NCI-H345 (cell line): ENCODE measurements at places on chromosomes 16 and 17.
A peak's percentile ranks its signal among the peaks of the same experiment; 100 is the strongest.

GRCh38 chr16:26791169-26791568, 275.6 kb upstream of the C16orf82 start:
- no peak for DNase-seq

GRCh38 chr17:1123393-1123831, 56.4 kb downstream of the ABR start:
- peak; percentile 48 for DNase-seq

DNA sequence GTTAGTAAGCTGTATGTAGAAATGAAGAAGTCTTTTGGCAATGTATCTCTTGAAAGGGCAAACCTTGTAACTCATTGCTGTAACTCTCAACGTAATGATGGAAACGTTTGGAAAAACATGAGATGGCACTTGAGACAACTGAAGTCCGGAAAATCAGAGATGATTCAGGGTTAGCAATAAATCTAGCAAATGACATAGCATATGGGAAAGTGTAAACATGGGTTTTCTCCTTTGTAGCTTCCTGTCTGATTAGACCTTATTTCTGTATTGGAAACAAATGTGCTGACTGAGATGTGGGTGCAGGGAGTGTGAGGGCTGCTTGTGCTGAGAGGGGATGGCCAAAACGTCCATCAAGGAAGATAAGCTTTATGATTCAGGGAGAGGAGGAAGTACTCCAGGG, 110.7 kb upstream of the FAM20A start:
- no peak for DNase-seq

GRCh38 chr17:2897605-2898004, 101.4 kb downstream of the RAP1GAP2 start:
- DNase-seq: no peak

GRCh38 chr16:82580298-82580890, 46.4 kb upstream of the CDH13 start:
- DNase-seq: peak; percentile 33

GRCh38 chr17:41419716-41420115, 4.7 kb downstream of the KRT37 start:
- DNase-seq: no peak

- no peak for DNase-seq
These were observed 18.6 kb downstream of the CCL17 start for GRCh38 chr16:57423152-57423551.

- peak; percentile 42 for DNase-seq
These were observed 5.2 kb downstream of the AXIN2 start for GRCh38 chr17:65556014-65556909.
